ENCODE measurements at places on chromosomes 3 and 15. TPM values are rescaled to one million over a fixed set of nuclear protein-coding genes. Genes with fewer than 3 reads are reported as not detected.

The OR5AC2 gene
- total RNA-seq = not detected

The CXCR6 gene
- not detected for total RNA-seq

The GOLGA6A gene
- not detected for total RNA-seq

The DOCK3 gene
- total RNA-seq = 2.7 TPM

The ATP13A5 gene
- not detected for total RNA-seq

The ZDHHC3 gene
- total RNA-seq = 60.5 TPM

The CCR8 gene
- not detected for total RNA-seq

The C3orf80 gene
- total RNA-seq = 0.28 TPM

The CNTN6 gene
- not detected for total RNA-seq

DNA sequence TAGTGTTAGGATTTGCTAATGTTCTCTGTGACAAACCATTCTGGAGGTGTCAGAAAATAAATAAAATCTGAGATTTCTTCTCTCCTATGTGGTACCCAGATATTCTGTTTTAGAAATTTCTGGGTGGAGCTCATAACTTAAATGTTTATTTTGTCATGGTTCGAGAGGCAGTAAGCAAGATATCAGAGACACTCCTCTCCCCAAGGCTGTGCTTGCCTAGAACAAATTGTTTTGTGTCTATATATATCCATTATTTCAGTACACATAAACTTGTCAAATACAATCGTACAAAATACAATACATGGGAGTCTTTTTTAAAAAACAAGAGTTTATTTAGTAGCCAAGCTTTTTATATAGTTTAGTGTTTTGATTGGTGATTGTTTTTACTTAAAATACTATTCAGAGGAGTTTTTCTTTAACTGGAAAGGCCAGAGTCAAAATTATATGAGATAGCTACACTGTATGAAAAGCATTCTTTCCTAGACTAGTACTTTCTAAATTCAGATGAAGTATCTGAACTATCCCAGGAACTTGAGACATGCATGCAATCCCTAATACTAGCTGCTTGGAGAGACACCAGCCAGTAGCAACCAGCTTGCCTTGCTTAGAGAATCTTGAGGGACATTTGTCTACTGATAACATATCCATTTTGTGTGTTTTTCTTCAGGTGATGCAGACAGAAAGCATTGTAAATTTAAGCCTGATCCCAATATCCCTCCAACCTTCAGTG is 4.7 kb downstream of the EXOG start:
- no peaks in the 10 kb centered on the region for H3K27me3 ChIP-seq
- H3K4me1 ChIP-seq = no peaks in the 10 kb centered on the region
- H3K4me3 ChIP-seq = no peak overlapping the region

GRCh38 chr15:73882761-73883419 is 9.5 kb downstream of the TBC1D21 start:
- no peaks in the 10 kb centered on the region for H3K4me1 ChIP-seq
- DNase-seq = no peak
- H3K27ac ChIP-seq = no peak overlapping the region
- no peaks in the 10 kb centered on the region for H3K36me3 ChIP-seq
- H3K27me3 ChIP-seq = no peaks in the 10 kb centered on the region

DNA sequence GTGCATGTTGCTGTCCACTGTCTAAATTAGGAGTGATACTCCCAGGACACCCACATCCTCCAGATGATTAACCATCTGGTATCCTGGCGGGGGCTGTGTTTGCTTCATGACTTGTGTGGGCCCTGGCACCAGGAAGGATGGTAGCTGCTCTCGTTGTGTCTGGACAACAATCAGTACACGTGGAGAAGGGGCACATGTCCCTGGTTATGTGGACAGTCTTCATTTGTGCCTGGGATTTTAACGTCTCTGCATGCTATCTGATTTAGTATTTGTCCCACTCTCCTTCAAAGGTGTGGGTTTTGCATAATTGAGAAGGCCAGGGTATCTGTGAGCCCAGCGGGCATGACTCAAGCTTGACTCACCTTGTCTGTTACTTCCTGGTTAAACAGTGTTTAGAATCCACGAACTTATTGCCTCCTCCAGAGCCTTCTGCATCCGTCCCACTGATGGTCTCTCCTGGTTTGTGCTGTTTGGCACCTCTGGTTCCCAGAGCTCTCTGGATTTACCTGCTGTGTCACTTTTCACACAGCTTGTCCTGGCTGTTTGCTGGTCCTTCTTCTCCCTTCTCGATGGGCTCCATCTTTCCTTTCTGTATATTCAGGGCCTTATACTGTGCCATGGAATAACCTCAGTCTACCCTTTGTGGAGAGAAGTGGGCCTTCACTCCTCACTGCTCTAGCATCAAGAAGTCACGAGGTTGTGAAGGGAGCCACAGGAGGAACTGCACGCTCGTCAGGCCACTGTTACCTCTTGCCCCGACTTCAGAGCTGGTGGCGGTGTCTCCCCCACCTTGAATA is 32.5 kb downstream of the ARNT2 start:
- no peak overlapping the region for H3K27ac ChIP-seq
- peak; percentile 28 for DNase-seq
- H3K36me3 ChIP-seq = no peaks in the 10 kb centered on the region
- H3K4me1 ChIP-seq = no peaks in the 10 kb centered on the region

DNA sequence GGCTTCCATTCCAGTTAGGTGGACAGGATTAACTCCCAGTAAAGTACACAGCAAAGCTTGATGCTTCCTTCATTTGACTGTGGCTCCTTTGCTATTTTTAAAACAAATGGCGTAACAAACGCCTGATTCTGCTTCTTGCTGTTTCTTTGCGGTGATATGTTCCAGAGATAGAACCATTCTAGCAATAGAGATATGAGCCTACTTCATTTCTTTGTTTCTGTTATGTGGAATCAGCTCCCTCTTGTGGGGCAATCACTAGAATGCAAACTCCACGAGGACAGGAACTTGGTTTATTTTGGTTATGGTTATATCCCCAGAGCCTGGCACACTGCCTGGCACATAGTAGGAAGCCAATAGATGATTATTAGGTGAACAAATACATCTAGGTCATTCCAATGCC is 122.6 kb upstream of the SLC6A11 start:
- H3K27ac ChIP-seq = no peak overlapping the region
- no peak for DNase-seq
- H3K27me3 ChIP-seq = no peaks in the 10 kb centered on the region
- no peaks in the 10 kb centered on the region for H3K4me1 ChIP-seq

GRCh38 chr3:14096742-14097141 is 27.9 kb downstream of the CHCHD4 start:
- no peak overlapping the region for H3K4me3 ChIP-seq
- no peaks in the 10 kb centered on the region for H3K27me3 ChIP-seq
- H3K36me3 ChIP-seq = no peaks in the 10 kb centered on the region
- H3K4me1 ChIP-seq = no peaks in the 10 kb centered on the region
- H3K27ac ChIP-seq = no peak overlapping the region

GRCh38 chr3:125109536-125109925 is 53.7 kb upstream of the HEG1 start:
- no peaks in the 10 kb centered on the region for H3K36me3 ChIP-seq
- no peak for DNase-seq
- no peak overlapping the region for H3K27ac ChIP-seq
- H3K27me3 ChIP-seq = no peaks in the 10 kb centered on the region
- H3K4me1 ChIP-seq = peaks cover 12% of the 10 kb centered on the region
- no peak overlapping the region for H3K4me3 ChIP-seq

GRCh38 chr3:97037294-97037943 is 223.0 kb downstream of the EPHA6 start:
- no peaks in the 10 kb centered on the region for H3K4me1 ChIP-seq
- H3K27me3 ChIP-seq = no peaks in the 10 kb centered on the region
- no peak overlapping the region for H3K27ac ChIP-seq
- H3K4me3 ChIP-seq = no peak overlapping the region
- DNase-seq = no peak

- H3K4me3 ChIP-seq = no peak overlapping the region
- H3K4me1 ChIP-seq = peaks cover 5% of the 10 kb centered on the region
- H3K36me3 ChIP-seq = no peaks in the 10 kb centered on the region
- H3K27ac ChIP-seq = no peak overlapping the region
Observed at GRCh38 chr3:119891944-119892721, 110.2 kb downstream of the NR1I2 start.

DNA sequence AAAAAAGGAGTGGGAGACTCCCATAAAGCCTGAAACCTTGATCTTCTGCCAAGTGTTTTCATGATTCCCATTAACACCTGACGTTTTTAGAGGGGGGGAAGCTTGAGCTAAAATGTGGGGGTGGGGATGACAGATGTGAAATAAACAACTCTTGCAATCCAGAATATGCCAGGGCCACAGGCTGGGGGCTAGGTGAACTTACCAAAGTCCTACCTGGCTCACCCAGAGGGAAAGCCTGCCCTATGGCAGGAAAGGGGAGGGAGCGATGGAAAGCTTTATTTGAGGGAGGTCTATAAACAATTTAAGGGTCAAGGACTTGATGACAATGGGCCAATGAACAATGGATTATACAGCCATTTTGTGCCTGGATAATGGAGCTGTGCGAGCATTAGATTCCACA is 108.3 kb downstream of the LRIG1 start:
- H3K27me3 ChIP-seq = no peaks in the 10 kb centered on the region
- H3K4me3 ChIP-seq = no peak overlapping the region
- no peaks in the 10 kb centered on the region for H3K4me1 ChIP-seq
- peak overlapping the region; percentile 28 for H3K27ac ChIP-seq

DNA sequence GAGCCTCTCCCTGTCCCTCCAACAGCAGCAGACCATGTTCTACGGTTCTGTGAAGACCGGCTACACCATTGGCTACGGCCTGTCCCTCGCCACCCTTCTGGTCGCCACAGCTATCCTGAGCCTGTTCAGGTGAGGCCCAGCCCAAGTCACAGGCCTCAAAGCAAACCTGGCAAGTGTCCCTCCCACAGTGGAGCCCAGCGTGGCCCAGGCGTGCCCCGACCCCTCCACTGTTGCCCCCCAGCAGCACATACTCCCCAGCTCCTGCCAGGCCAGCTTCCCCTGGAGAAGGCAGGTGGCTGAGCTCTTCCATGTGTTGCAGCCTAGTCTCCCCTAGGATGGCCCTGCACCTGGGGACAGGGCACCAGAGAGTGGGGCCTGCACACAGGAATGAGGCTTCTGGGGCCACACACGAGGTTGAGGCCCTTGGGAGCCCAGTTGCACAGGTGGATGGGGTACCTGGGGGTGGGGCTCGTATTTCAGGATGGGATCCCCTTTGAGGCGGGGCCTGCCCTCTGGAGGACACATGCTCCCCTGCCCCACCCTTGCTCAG is 25.0 kb downstream of the VIPR1 start:
- H3K27me3 ChIP-seq = no peaks in the 10 kb centered on the region
- H3K4me1 ChIP-seq = no peaks in the 10 kb centered on the region
- no peaks in the 10 kb centered on the region for H3K36me3 ChIP-seq
- DNase-seq = no peak
- H3K4me3 ChIP-seq = no peak overlapping the region
- H3K27ac ChIP-seq = no peak overlapping the region

GRCh38 chr3:100540791-100541334 is 48.4 kb downstream of the TMEM45A start:
- no peak for DNase-seq
- H3K4me3 ChIP-seq = no peak overlapping the region
- no peaks in the 10 kb centered on the region for H3K4me1 ChIP-seq
- no peaks in the 10 kb centered on the region for H3K36me3 ChIP-seq
- H3K27ac ChIP-seq = no peak overlapping the region
- no peaks in the 10 kb centered on the region for H3K27me3 ChIP-seq

DNA sequence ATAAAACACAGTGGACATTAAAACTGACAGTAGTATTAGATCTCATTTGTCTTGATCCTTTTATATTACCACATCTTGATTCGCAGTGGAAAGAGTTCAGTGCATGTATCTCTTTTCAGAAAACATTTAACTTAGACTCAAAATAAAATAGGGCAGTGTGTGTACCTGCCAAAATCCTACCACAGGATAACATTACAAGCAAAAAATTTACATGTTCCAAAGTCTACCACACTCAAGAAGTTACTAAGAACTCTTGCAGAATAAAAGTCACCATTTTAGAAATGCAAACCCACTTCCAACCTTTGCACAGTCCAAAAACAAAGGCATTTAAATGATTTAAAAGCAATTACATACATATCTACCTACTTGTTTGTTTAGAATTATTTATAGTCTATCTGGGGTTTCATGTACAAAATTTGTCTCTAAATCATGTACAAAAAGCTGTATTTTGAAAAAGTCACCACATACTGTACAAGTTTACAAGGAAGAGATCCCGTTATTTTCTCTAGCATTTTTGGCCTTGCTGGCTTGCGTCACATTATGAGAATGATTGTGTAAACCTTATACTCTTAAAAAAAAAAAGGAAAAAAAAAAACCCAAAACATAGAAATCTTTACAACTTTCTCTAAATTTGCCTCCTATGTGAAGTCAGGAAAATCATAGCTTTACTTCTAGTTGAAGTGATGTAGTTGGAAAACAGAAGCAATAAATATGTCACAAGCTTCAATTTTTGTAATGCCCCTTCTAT is 153.8 kb downstream of the ADAM10 start:
- no peak overlapping the region for H3K4me3 ChIP-seq
- no peaks in the 10 kb centered on the region for H3K4me1 ChIP-seq
- H3K27me3 ChIP-seq = no peaks in the 10 kb centered on the region
- no peak for DNase-seq

All from right atrium auricular region (tissue), 2 donors.